ENCODE measurements at places on chromosomes 5 and 9. TPM values are rescaled to one million over a fixed set of nuclear protein-coding genes. Genes with fewer than 3 reads are reported as not detected.

ACOT12 gene
- total RNA-seq, result not detected

GPRIN1 gene
- 3.2 TPM for total RNA-seq

GRM6 gene
- total RNA-seq, result not detected

MELK gene
- 0.76 TPM for total RNA-seq

TSLP gene
- total RNA-seq, result not detected

SPATA31C1 gene
- not detected for total RNA-seq

UBE2R2 gene
- total RNA-seq, result 28.9 TPM

GRCh38 chr5:149576021-149576420, 5.3 kb upstream of the ARHGEF37 start:
- no peak overlapping the region for H3K27ac ChIP-seq
- H3K4me3 ChIP-seq, result no peak overlapping the region
- H3K4me1 ChIP-seq, result peaks cover 3% of the 10 kb centered on the region

GRCh38 chr9:108400297-108400696, 455.5 kb downstream of the ACTL7B start:
- H3K36me3 ChIP-seq, result no peaks in the 10 kb centered on the region
- no peak overlapping the region for H3K4me3 ChIP-seq
- no peak overlapping the region for H3K27ac ChIP-seq
- no peaks in the 10 kb centered on the region for H3K4me1 ChIP-seq

- H3K27ac ChIP-seq, result no peak overlapping the region
- H3K4me1 ChIP-seq, result no peaks in the 10 kb centered on the region
- no peak overlapping the region for H3K4me3 ChIP-seq
- DNase-seq, result no peak
Observed at GRCh38 chr5:171258737-171259415, 50.2 kb upstream of the TLX3 start.

DNA sequence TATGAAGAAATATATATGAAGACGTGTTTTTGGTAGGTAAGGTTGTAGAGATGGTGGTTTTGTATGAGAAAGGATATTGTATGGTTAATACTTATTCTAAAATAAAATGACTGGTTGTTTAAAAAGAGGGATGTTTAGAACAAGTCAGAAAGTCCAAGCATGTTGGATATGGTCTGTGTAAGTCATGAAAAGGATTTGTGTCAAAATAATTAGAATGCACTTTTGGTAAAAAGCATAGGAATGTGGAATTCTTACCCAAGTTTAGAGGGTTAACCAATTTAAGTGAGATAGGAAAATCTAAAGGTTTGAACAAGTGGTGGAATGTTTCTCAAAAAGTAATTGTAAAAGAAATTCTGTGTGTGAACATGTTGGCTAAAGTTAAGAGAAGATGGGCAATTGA, 1556.5 kb upstream of the C9orf72 start:
- DNase-seq, result no peak
- H3K27me3 ChIP-seq, result no peaks in the 10 kb centered on the region
- H3K27ac ChIP-seq, result no peak overlapping the region
- no peak overlapping the region for H3K4me3 ChIP-seq
- no peaks in the 10 kb centered on the region for H3K4me1 ChIP-seq
- H3K36me3 ChIP-seq, result no peaks in the 10 kb centered on the region

DNA sequence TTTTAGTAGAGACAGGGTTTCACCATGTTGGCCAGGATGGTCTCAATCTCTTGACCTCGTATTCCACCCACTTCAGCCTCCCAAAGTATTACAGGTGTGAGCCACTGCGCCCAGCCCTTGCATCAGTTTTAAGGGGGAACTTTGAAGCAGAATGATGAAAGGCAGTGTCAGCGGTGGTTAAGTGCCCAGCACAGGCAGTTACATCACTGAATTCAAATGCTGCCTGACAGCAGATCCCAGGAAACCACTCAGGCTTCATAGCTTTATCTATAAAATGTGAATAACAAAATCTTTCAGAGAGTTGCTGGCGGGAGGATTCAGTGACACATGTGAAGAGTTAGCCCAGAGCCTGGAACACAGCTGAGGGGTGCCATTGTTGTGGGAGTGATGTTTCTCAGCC, 26.5 kb downstream of the FGF1 start:
- no peak for DNase-seq
- no peak overlapping the region for H3K27ac ChIP-seq

DNA sequence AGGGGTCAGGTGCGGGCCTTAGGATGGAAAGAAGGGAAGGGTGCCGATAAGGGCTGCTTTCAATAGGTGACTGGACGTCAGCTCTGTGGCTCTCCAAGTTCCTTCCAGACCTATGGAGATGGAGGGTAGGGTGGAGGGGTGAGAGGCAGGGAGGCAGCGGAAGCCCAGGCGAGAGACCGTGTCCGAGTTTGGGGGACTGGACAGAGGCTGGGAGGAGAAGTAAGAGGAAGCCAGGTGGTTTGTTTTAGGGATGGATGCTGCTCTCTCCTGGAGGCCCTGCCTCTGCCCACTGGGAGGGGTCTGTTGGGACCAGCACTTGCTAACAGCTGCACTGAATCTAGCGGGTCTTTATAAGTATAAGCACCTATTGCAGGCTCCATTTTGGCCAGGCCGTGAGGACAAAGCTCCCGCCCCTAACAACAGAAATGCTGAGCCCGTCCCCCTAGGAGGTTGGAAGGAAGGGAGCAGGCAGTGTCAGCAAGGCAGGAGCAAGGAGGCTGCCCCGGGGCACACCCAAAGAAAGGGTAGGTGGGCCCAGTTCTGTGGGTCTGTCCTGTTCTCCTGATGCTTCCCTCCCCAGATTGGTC, 167.5 kb downstream of the DAB2IP start:
- peaks cover 7% of the 10 kb centered on the region for H3K27me3 ChIP-seq
- no peak overlapping the region for H3K27ac ChIP-seq
- H3K36me3 ChIP-seq, result no peaks in the 10 kb centered on the region

DNA sequence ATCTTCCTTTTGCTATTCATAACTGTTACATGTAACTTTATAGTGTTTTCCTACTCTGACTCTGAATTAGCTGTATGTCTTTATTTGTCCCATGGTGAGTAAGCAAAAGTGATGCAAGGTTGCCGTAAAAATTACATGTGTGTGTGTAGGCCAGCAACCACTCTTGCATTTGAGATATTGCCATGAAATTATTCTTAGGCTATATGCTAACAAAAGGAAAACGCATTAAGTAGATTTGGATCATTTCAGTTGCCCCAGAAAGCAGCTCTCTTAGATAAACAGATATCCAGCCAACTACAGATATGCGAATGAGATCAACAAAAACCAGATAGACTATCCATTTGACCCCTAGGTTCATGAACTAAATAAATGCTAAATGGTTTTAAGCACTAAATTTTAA, 73.6 kb downstream of the CYLC2 start:
- H3K27ac ChIP-seq, result no peak overlapping the region
- no peaks in the 10 kb centered on the region for H3K36me3 ChIP-seq
- DNase-seq, result no peak

- H3K36me3 ChIP-seq, result no peaks in the 10 kb centered on the region
- DNase-seq, result no peak
- H3K27ac ChIP-seq, result no peak overlapping the region
- H3K4me3 ChIP-seq, result no peak overlapping the region
- no peaks in the 10 kb centered on the region for H3K4me1 ChIP-seq
Observed at GRCh38 chr5:111172504-111172903, 51.7 kb upstream of the CAMK4 start.

DNA sequence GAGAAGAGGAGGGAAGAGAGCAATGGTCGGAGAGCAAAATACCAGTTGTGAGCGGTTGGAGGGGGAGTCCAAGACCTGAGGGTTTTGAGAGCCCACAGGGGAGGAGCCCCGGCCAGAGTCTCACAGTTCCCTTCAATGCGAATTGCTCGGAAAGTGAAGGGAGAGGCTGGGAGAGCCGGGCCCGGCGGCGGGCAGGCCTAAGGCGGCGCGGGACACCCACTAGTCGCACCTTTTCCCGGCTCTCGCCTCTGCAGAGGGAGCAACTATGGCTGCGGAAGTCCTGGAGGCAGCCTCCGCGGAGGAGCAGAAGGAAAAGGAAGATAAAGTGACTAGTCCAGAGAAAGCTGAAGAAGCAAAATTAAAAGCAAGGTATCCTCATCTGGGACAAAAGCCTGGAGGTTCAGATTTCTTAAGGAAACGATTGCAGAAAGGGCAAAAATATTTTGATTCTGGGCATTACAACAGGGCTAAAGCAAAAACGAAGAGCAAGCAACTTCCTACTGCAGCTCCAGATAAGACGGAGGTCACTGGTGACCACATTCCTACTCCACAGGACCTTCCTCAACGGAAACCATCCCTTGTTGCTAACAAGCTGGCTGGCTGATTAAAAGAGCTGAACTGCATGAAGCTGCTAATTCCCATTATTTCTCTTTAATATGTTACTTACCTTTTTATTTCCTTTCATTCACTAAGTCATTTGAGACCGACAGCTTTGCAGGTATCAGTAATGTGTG, 6.5 kb upstream of the BTNL3 start:
- H3K36me3 ChIP-seq, result no peaks in the 10 kb centered on the region
- H3K27ac ChIP-seq, result no peak overlapping the region
- no peak overlapping the region for H3K4me3 ChIP-seq
- peaks cover 7% of the 10 kb centered on the region for H3K27me3 ChIP-seq

- no peak overlapping the region for H3K27ac ChIP-seq
- no peaks in the 10 kb centered on the region for H3K27me3 ChIP-seq
- H3K4me3 ChIP-seq, result no peak overlapping the region
- DNase-seq, result no peak
- peaks cover 7% of the 10 kb centered on the region for H3K4me1 ChIP-seq
Observed at GRCh38 chr5:95595289-95595931, 24.5 kb upstream of the GPR150 start.

Data from activated B cell treated with CpG ODN at 0.5 μM for 24 hours (primary cell).